ENCODE measurements at places on chromosomes 6 and 20.
A peak's percentile ranks its signal among the peaks of the same experiment; 100 is the strongest.

DNA sequence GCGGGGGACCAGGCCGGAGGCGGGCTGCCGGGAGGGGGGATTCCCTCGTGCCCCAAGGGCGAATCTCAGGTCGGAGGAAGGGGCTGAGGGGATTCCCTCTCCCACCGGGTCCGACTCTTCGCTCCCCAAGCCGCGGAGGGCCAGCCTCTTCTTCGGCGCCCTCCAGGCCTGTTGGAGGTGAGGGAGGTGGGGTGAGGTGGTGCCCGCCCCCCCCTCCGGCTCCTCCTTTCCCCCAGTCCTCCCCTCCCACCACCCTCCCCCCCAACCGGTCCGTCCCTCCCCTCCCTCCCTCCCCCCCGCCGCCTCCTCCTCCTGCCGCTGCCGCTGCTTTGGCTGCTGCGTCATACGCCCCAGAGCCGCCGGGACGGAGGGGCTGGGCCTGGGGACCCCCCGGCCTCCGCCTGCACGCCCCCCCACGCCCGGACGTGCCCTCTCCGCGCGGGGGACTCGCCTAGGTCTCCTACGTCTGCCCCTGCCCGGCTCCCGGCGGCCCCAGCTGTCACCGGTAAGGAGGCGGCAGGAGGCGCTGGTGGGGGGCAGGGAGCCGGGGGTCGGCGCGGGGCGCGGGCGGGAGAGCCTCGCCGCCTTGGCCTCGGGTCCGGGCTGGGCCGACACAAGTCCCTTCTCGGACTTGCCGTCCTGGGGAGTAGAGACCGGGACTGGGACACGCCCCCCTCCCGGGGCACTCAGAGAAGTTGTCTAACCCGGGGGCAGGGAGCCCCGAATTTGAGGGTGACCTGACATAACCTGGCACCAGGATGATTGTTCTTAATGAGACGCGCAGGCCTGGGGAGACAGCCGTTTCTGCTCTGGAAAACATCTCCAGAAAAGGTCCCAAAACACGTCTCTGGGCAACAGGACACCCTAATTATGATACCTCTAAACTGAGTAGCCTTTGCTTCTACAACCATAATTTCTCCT is at the start of gene PHF1:
Gene PHF1 (plus strand): TSS at position 304 of the 921 bp plus-strand sequence. CDS start 1,250 bp downstream, outside the sequence.
- ATAC-seq: peak; percentile 67

GRCh38 chr6:43873806-43874714 is 104.0 kb downstream of the VEGFA start:
- ATAC-seq: no peak

- no peak for ATAC-seq
Observed at GRCh38 chr6:55543633-55544309, 35.2 kb downstream of the HMGCLL1 start.

- no peak for ATAC-seq
Observed at GRCh38 chr20:19589787-19590362, 168.2 kb upstream of the RIN2 start.

GRCh38 chr6:118649918-118650581 is 1.3 kb downstream of the CEP85L start:
- ATAC-seq: peak; percentile 48

DNA sequence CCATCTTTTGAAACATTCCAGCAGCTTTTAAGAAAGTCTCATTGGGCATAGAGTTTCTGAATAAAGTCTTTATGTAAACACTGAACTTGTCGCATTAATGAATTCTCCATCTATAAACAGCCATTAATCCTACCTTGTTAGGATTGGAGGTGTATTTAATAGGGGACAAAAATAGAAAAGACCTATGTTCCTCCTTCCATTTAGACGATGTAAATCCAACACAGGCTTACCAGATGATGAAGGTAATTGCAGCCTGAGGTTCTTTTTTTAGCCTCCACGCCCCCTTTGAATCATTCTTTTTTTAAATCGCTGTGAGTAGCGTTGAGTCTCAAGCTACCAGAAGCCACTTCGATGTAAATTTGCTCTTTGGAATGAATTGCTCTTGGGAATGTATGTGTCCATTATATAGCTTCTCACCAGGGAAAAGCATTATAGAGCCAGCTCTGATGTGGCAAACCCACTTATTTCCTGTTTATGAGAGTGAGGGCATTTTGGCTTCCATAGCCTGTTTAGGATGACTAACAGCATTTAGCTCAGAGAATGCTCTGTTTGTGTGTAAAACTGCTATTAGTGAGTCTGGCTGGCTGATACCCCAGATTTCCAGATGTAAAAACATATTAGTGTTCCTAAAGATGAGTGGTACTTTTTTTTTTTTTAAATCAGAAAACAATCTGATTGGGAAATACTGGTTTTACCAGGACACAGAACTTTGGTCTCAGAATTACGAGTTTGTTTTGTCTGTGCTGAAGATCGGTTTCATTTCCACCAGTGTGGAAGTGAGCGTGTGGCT is 74.9 kb upstream of the CLDN20 start:
- peak; percentile 59 for ATAC-seq

- no peak for ATAC-seq
Observed at GRCh38 chr20:31723069-31723318, 326 bp upstream of the BCL2L1 start.

GRCh38 chr20:58306421-58307261 is 2.9 kb upstream of the RAB22A start:
- ATAC-seq: no peak

GRCh38 chr20:32091888-32092346 is 17.6 kb upstream of the TM9SF4 start:
- ATAC-seq: peak; percentile 60

GRCh38 chr20:53124803-53125202 is 152.6 kb downstream of the TSHZ2 start:
- ATAC-seq: no peak

GRCh38 chr20:34530342-34530741 is 14.1 kb downstream of the DYNLRB1 start:
- no peak for ATAC-seq

DNA sequence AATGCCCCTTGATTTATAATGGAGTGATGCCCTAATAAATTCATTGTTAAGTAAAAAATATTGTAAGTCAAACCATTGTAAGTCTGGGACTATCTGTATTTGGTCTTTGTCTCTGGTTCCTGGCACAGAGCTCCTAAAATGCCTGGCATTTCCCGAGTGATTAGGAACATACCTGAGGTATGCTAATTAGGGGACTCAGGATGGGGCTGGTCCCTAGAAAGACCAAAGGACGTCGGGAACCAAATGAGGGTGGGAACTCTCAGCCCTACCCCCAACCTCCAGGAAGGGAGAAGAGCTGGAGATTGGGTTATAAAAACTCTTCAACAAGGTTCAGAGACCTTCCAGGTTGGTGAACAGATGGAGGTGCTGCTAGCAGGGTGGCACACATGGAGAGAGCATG is 82.6 kb upstream of the ARG1 start:
- ATAC-seq: no peak

GRCh38 chr20:16279320-16279719 is 293.9 kb downstream of the KIF16B start:
- no peak for ATAC-seq

- ATAC-seq: peak; percentile 46
Observed at GRCh38 chr6:6538261-6538660, 50.3 kb upstream of the LY86 start.

GRCh38 chr6:161721511-161721910 is 447.6 kb upstream of the AGPAT4 start:
- no peak for ATAC-seq

- ATAC-seq: no peak
Observed at GRCh38 chr20:54146672-54147071, 27.1 kb downstream of the CYP24A1 start.

DNA sequence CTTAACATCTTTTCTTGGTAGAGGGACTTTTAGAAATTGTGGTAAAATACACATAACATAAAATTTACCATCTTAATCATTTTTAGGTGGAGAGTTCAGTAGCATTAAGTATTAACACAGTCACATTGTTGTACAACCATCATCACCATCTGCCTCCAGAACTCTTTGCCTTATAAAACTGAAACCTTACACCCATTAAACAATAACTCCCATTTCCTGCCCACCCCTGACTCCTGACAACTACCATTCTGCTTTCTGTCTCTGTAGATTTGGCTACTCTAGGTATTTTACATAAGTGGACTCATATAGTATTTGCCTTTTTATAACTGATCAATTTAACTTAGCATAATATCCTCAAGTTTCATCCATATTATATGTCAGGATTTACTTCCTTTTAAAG is 88.7 kb downstream of the ZHX3 start:
- no peak for ATAC-seq

DNA sequence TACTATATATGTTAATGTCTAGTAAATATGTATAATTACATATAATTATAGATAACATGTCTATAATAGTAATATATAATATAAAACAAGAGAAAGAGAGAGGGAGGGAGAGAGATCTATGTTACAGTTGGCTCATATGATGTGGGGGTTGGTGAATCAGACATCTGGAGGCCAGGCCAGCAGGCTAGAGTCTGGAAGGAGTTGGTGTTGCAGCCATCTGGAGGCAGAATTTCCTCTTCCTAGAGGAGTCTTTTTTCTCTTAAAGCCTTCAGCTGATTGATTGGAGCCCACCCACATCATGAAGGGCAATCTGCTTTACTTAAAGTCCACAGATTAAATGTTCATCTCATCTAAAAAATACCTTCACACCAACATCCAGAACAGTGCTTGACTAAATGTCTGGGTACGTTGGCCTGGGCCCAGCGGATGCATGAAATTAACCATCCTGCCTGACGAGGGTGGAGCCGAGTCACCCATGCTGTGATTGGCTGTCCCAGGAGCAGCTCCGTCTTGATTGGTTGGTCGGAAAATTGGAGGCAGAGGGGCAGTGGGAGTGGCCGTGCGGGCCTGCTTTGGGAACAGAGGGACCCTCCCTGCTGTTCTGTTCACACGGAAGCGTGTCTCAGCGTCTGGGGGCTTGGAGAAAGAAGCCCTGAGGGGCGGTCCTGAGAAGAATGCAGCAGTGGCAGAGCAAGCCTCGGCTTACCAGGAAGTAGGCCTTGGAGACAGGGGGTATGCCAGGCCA is 392.4 kb downstream of the QKI start:
- no peak for ATAC-seq

- ATAC-seq: no peak
Observed at GRCh38 chr6:145656128-145656527, 79.2 kb downstream of the EPM2A start.

DNA sequence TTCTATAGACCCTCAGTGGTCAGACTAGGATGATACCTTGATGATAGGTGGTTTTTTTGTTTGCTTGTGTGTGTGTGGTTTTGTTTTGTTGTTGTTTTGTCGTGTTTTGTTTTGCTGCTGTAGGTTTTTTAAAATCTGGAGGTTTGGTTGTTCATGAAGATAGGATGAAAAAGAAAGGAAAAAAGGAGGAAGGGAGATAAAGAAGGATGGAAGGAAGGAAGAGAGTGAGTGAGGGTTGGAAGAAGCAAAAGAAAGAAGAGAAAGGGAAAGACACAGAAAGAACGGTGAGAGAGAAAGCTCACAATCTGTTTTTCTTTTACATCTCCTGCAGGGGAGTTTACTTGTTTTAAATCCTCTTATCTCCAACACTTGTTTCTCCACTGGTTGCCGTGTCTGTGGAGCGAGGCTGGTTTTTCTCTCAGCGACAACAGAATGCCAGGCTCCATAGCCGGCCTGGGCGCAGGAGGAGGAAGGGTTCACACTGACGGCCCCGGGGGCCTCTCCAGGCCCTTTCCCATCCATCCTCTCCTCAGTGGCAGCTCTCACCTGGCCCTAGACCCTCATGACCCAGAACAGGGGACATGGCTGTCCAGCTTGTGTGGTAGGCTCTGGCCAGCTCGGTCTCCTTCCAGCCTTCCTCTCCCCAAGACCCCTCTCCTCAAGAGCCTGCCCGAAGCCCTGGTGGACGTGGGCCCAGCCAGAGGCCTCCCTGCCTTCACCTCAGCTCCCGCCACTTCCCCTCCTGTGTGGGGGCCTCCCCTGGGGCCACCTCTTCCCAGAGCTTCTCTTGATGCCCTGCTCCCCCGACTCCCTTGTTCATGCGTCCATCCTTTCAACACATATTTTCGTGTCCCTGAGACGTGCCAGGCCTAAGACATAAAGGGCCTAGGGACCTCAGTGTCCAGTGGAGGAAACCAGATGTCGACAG is 168.4 kb downstream of the VEGFA start:
- no peak for ATAC-seq

DNA sequence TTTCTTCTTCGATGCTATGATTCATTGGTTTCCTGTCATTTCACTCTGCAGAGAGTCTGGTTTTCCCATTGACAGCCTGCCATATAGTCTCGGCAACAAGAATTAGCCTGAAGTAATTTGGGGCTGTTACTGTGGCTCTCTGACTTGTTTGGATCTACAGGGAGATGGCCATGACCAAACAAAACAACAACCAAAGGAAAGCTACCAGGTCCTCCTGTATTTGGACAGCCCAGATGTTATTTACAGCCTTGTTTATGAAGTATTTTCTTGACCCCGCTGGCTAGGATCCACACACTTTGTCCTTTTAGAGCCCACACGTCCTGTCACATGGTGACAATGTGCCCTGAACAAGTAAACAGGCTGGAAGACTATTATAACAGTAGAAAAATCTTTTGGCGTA is 111.4 kb upstream of the PREP start:
- ATAC-seq: no peak

DNA sequence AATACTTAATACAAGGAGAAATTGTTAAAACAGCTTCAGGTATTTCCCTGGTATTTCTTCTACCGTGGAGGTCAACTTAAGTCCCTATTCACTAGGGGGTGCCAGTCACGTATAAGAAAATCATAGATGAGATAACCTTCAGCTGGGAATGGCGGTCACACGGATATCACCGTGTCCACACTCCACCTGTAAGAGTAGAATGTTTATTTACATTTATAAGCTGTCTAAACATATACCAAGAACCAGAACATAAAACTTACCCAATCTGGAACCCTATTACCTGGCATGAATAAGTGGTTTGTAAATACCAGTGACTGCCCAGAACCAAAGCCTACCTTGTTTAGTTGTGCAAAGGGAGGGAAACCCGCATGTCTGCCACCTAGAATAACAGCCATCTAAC is 1.9 kb upstream of the ELOVL4 start:
- ATAC-seq: no peak

GRCh38 chr6:107956586-107957307 is 1.3 kb downstream of the SEC63 start:
- no peak for ATAC-seq

- no peak for ATAC-seq
Observed at GRCh38 chr20:39534846-39535245, 572.7 kb downstream of the DHX35 start.

GRCh38 chr6:166258854-166259276 is 49.3 kb downstream of the PRR18 start:
- ATAC-seq: peak; percentile 54

DNA sequence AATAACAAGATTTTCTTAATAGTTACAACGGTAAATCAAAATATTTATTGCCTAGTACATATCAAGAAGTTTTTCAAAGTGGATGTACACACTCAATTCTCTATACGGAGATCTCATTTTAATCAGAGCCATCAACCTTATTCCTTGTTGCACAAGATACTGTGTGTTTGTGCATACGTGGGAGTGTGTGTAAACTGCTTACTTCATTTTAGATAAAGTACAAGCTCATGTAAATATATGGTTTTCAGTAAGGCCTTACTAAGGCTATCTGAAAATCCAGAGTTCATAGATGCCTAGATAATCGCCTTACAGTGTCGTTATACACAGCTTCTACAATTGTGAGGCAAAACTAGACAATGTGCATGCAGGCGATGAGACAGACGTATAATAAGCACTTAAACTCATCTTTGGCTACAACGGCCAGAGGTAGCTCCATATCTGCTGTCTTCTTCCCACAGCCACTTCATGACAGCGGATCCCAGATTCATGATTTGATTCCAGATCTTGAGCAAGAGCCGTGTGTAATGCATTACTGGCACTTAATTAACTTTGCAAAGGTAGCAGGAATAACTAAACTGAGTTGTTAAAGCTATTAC is 2.5 kb downstream of the PERP start:
- ATAC-seq: no peak
